NCI-H1694 treated with DMSO at 0.1 percent for 48 hours (cell line): ENCODE measurements at places on chromosomes 11 and 22.

GRCh38 chr22:47310601-47311000 is 548.2 kb downstream of the TBC1D22A start:
- no peak for DNase-seq

GRCh38 chr11:118870396-118871343 is 13.0 kb upstream of the CXCR5 start:
- DNase-seq, result no peak

GRCh38 chr11:30465623-30466022 is 120.5 kb downstream of the MPPED2 start:
- DNase-seq, result no peak

GRCh38 chr11:57214494-57214893 is 22.6 kb downstream of the APLNR start:
- no peak for DNase-seq

DNA sequence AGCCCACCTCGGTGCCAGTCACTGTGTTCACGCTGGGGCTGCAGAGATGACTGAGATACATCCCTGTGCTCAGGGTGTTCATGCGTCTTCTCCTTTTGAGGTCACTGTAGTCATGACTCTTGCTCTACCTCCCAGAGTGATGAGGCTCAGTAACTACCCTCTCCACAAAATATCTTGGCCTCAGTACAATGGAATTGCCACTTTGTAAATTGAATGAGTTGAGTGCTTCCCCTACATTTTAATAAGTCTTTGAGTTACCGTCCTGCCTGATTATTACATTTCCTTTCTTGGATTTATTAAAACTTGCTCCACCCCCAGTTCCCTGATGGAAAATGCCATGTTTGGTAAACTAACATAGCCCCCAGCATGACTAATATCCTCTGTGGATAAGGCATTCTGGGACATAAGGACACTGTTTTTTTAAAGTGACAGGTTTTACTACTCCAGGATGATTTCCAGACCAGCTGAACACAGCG is 15.9 kb downstream of the PRSS23 start:
- no peak for DNase-seq

DNA sequence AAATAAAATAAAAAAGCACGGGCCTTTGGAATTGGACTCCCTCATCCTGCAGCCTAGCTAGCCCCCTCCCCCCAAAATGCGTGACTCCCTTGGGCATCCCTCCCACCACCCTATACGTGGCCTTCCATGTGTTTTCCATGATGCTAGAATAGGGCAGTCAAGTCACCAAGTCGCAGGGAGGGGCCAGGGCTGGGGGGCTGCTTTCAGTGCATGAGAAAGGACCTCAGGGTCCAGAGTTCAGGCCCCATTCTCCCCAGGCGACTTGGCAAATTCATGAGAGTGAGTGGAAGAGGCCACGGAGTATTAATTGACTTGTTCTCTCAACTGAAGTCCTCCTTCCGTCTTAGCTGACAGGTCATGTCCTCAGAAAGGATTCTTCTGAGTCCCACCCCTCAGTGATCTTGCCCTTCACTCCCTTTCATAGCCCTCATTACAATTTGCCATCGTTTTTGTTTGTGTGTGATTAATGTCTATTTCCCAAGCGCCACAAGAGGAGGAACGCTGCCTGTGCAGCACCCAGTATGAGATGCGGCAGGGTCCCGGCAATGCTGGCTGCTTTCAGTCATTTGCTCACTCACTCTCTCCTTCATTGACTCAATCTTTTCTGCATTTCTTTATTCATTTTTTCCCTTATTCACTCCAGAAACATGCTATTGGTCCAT is 17.4 kb downstream of the LRRC32 start:
- no peak for DNase-seq

DNA sequence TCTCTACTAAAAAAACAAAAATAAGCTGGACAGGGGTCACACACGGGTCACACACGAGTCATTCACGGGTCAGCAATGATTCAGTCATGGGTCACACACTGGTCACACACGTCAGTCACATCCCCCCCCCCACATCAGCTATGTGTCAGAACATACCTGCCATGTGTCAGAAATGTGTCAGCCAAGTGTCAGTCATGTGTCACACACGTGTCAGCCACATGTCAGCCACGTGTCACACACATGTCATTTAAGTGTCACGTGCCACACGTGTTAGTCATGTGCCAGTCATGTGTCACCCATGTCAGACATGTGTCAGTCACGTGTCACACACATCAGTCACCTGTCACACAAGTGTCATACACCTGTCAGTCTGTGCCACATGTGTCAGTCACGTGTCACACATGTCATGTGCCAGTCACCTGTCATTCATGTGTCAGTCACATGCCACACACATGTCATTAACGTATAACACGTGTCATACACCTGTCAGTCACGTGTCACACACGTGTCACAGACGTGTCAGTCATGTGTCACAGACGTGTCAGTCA is 28.7 kb upstream of the MMP20 start:
- DNase-seq, result no peak

DNA sequence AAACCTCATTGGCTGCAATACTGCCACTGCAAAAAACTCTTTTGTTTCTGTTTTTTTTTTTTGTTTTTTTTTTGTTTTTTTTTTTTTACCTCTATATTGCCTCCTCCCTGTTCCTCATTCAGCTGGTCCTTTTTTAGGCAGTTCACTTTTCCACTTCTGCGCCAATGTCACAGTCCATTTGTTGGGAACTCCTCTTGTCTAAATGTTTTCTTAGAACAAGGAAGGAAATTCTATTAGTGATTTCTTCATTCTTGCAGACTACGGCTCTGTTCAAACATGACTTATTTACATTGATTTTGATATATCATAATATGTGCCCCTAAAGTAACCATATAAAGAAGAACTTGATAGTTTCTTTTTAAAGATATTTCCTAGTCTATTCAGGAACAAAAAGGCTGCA is 2.9 kb downstream of the FAM118B start:
- no peak for DNase-seq

DNA sequence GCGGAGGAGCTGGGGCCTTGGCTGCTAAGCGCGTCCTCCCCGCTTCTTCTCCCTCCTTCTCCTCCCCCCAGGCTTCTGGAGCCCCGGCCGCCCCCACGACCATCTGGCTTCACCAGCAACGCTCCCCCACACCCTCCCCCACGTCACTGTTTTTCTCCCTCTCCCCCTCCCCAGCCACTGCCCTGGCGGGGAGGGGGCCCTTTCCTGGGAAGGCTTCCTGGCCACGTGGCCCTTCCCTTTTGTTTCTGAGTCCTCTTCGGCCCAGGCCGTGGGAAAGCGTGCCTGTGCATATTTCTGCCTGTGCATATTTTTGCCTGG is 27.7 kb downstream of the RTN4R start:
- peak; percentile 49 for DNase-seq

DNA sequence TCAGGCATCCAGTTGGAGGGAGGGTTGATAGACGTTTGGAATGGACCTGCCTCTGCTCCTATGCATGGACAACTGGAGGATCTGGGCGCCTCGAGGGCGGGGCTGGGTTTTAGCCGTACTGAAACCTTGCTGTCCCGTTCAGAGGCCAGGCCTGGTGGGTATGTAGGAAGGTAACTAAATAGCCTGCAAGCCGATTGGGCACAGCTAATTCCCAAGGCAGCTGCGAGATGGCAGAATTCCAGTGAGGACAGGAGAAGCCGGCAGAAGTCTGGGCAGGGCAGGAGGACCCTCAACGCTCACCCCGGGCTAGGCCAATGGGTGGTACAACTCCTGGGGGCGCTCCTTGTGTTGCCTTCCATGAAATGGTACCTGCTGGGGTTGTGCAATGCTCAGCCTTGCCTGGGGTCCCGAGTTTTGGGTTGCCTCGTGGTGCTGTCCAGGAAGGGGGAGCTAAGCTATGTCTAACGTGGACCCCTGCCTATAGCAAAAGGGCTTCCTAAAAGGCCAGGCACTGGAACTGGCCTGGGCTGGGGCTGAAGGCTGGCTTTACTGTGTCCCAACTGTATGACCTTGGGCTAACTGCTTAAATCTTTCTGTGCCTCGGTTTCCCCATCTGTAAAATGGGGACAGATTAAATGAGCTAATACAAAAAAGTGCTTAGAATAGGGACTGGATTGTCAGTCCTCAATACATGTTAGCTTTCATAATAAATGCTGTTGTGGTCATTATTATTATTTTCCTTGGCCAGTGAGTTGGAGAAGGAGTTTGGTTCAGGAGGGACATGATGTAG is 30.1 kb upstream of the CD82 start:
- DNase-seq, result no peak

- no peak for DNase-seq
Observed at GRCh38 chr22:35008213-35008612, 57.7 kb upstream of the ISX start.

DNA sequence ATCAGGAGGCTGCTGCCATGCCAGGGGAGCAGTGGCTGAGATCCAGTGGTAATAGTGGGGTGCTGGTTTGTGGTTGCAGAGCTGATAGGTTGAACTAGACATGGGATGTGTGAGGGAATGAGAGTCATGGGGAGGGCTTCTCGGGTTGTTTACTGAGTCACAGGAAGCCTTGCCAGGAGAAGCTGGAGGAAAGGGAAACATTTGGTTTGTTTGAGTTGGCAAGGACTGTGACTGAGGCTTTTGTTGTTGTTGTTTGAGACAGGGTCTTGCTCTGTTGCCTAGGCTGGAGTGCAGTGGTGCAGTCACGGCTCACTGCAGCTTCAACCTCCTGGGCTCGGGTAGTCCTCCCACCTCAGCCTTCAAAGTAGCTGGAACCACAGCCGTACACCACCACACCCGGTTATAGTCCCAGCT is 49.3 kb downstream of the CABIN1 start:
- DNase-seq, result no peak

- DNase-seq, result no peak
Observed at GRCh38 chr11:21635394-21636145, 557.3 kb upstream of the ANO5 start.

- DNase-seq, result no peak
Observed at GRCh38 chr11:34214961-34215805, 109.8 kb downstream of the NAT10 start.

DNA sequence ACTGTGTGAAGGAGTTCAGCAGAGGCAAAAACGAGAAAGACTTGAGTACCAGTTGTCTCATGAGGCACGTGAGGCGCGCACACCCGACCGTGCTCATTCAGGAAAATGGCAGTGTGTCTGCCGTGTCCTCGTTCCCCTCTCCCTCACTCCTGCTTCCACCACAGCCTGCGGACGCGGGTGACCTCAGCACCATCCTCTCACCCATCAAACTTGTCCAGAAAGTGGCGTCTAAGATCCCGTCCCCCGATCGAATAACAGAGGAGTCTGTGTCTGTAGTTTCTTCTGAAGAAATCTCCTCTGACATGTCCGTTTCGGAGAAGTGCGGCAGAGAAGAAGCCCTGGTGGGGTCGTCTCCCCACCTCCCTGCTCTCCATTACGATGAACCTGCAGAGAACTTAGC is 30.4 kb downstream of the ZBED4 start:
- DNase-seq, result no peak

DNA sequence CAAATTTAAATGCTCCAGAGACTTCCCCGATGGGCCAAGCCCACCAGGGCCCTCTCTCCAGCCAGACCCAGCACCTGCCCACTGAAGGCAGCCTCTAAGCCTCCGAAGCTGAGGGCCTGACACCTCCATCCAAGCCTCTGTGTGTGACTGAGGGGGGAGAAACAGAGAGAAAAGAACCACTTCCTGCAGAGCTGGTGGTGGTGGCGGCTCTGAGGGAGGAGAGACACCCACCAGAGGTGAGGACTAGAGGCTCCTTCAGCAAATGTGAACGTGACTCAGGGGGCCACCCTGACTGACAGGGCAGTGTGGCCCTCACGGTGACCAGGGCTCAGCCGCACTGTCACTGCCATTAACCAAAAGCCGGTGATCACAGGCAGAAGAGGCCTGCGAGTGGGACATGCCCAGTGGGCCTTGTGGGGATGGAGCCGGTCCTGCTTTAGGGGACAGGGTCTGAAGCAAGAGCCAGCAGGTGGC is 31.0 kb upstream of the CD5 start:
- DNase-seq, result no peak

DNA sequence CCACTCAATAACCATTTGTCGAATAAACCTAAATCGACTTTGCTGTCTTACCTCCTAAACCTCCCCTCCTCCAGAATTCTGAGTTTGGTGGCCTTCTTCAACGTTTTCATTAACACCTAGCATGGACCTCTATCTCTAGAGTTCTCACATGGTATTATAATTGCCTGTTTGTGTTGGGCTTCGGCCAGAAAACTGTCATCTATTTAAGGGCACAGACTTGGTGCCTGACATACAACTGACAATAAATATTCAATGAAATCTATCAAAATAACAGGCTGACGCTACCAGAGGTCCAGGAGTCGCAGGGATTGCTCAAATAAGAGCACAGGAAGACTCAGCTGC is 687 bp downstream of the ALKBH8 start:
- no peak for DNase-seq

DNA sequence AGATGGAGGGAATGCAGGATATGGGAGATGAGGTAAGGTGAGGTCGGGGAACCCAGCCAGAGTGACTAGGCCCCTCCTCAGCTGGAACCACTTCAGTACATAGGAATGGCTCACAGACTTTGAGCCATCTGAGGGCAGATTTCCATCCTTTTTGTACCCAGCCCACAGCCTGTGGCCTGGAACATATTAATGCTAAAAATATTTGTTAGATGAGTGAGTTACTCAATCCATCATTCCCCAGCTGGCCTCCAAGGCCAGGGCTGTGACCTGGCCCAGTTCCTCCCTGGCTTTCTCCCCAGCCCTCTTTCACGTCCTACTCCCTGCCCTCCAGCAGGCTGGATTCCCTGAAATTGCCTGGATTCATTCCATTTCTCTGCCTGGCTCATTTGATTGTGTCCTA is 57.2 kb upstream of the PRDM11 start:
- DNase-seq, result peak; percentile 24

DNA sequence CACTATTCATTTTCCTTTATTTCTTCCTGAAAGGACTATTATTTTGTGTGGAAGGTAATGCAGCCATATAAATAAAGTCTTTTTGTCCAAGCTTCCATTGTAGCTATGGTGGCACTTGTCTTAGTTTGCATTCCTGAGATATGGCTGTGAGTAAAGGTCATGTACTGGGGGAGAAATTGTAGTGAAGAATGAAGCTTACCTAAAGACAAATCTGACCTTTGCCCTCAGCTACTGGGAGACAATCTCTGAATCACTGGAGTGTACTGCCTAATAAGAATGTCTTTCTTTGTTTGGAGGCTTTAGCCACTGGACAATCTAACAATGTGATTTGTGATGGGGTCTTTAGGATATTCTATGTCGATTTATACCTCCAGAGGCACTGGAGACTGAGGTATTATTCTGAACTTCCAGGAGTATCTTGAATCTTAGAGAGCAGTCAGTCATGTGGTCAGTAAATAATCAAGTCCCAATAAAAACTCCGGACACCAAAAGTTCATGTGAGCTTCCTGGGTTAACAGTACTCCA is 39.7 kb upstream of the OR5AK2 start:
- no peak for DNase-seq

GRCh38 chr11:60887556-60887955 is 18.8 kb downstream of the PRPF19 start:
- DNase-seq, result peak; percentile 89

GRCh38 chr22:17064498-17065100 is 20.2 kb upstream of the IL17RA start:
- no peak for DNase-seq

- no peak for DNase-seq
Observed at GRCh38 chr11:68825571-68825970, 16.1 kb downstream of the CPT1A start.
